Caudate nucleus (tissue), 63 donors: ENCODE measurements at places on chromosomes 6 and 20.

DNA sequence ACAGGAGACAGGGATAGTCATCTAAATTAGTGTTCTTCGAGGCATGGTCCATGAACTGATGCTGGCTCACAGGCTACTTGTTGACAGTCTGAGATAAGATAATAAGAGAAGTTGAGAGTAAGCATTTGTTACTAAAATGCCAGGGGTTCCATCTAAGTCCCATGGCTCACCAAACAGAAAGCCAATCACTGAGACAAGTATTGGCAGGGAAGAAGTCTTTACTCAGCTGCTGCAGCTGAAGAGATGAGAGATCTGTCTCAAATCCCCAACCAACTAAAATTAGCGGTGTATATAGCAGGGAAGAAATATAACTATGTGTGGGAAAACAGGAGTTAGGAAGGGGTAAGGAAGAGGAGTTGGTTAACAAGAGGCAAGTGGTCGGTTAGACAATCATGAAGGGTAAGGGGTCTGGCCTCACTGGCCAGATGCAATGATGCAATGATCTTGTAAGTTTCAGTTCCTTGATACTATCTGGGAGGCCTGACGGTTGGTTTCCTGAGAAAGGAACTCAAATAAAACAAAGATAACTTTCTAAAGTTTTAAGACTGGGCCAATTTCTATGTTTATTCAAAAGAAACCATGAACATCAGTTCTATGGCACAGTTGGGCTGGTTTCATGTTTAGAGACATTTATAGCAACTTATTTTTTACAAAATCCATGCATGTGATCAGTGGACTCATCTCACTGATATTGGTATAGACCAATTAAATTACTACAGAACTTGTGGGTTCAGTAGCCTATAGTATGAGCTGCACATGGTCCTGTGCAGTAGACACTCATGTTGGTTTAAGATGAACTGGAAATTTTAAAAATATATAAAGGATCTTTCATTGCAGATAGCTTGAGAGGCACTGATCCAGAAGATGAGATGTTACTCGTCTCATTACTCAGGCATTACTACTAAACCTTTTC is 9.9 kb upstream of the HEBP2 start:
- no peak for DNase-seq

DNA sequence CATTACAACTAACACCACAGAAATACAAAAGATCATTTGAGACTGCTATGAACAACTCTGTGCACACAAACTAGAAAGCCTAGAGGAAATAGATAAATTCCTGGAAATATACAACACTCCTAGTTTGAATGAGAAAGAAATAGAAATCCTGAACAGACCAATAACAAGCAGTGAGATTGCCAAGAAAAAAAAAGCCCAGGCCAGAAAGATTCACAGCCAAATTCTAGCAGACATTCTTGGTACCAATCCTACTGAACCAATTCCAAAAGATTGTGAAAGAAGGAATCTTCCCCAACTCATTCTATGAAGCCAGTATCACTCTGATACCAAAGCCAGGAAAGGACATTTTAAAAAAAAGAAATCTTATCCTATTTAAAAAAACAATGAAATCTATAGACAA is 7.0 kb upstream of the CDK19 start:
- no peak for DNase-seq

DNA sequence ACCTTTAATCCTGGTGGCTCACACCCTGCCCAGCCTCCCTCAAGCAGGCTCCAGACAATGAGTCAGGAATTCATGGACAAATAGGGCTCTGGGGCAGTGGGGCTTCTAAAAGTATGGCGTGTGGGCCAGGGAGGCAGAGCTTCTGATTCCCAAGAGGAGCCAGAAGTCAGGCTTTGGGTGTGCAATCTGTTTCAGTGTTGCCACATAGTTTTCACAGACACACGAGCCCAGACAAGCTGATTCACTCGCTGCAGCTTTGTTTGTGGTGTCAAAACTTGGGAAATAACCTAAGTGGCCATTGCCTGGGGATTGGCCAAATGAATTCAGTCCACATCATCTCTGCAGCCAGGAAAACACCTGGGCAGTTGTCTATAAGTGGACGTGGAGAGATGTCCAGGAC is 9.2 kb downstream of the PEDS1 start:
- no peak for DNase-seq

DNA sequence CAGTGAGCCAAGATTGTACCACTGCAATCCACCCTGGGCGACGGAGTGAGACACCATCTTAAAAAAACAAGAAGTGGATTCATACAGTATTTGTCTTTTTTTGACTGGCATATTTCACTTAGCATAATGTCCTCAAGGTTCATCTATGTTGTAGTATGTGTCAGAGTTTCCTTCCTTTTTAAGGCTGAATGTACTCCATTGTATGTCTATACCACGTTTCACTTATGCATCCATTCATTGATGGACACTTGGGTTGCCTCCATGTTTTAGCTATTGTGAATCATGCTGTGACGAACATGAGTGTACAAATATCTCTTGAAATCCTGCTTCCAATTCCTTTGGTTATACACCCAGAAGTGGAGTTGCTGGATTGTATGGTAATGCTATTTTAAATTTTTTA is 28.9 kb upstream of the FAM83D start:
- DNase-seq = no peak

- DNase-seq = no peak
Measured at GRCh38 chr6:33235221-33235634, 26.9 kb downstream of the RING1 start.

DNA sequence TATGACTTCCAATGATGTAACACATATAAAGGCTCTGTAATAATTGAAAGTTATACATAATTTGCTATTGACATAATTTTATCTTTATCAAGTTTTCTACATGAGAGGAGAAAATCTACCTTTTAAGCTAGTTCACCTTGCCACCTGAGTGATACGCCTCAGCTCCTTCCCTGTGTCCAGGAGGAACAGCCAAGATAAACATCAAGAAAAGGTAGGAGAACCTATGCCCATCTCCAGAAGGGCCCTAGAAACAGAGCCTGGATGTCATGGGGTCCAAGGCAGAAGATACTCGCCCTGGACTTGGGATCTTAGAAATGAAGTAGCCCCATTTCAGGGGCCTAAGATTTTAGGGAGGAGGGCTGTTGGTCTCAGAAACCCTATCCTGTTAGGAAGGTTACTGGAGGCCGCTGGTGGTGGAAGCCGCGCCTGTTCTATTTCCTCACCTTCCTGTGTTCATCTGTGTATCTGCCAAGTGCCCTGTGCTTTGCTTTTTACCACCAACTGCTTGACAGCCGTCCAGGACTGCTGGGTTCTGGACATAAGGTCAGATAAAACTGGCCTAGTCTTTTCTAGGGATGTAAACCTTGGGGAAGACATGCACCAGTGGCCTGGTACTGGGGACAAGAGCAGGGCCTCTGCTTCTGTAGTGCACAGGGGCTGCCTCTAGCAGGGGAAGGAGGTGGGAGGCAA is 178.5 kb downstream of the ARID1B start:
- DNase-seq = no peak

DNA sequence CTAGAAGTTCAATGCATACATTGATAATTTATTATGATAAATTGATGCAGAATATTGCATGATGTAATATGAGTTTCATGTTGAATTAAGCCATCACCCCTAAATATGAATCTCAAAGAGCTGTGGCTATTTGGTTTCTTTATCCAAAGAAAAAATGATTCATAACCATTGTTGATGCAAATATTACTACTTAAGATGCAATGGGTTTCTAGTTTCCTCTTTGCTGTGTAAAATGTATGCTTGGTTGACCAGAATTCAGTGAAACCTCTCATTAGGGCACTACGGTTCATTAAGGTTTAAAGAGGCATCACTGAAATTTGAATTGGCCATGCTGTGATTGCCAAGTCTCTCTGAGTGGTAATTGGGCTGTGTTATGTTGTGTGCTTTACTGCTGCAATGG is 492.5 kb upstream of the FLRT3 start:
- no peak for DNase-seq

- DNase-seq = no peak
Measured at GRCh38 chr6:89346433-89346832, 6.1 kb downstream of the UBE2J1 start.

GRCh38 chr20:48703107-48703506 is 124.7 kb downstream of the PREX1 start:
- DNase-seq = peak; percentile 42
